ENCODE measurements at places on chromosomes 7 and 10.

DNA sequence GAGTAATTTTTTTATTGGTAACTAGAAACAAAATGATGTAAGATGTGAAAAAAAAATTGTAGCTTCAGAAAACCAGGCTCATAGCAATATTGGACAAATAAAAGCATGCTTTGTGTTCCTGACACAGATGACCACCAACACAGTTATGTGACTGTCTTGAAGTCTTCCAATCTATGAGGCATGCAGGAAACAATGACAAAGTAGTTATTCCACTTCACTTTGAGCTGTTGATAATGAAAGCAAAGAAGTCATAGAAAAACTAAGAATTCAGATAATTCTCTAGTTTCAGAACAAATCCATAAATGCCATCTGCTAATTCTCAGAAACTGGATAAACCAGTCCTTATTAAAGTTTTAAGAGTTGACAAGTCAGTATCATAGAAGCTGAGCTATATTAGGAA is 378.4 kb upstream of the SEMA3D start:
- no peak for DNase-seq

- DNase-seq: peak; percentile 3
Observed at GRCh38 chr7:118057404-118057803, 126.6 kb upstream of the LSM8 start.

- DNase-seq: peak; percentile 38
Observed at GRCh38 chr10:116270771-116271592, 2.0 kb downstream of the GFRA1 start.

DNA sequence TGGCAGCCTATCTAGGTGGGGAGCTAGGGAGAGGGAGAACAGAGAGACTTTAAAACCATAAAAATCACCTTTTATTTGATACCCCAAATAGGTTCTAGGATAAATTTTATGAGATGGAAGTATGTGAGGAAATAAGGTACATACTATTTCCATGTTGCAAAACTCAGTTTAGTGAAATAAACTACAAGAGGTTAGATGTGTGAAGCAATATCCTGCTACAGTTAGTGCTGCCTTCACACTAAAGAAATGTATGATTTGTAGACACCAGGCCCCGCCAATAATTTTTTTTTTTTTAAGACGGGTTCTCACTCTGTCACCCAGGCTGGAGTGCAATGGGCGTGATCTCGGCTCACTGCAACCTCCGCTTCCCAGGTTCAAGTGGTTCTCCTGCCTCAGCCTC is 34.4 kb upstream of the RSBN1L start:
- DNase-seq: no peak
